ENCODE measurements at places on chromosomes 11 and 22. TPM values are rescaled to one million over a fixed set of nuclear protein-coding genes. Genes with fewer than 3 reads are reported as not detected.

GRM5 gene
- not detected for total RNA-seq

P2RX6 gene
- 10.0 TPM for total RNA-seq

FAR1 gene
- 45.9 TPM for total RNA-seq

GTF2H1 gene
- 46.7 TPM for total RNA-seq

CBY1 gene
- total RNA-seq = 33.8 TPM

TUBA8 gene
- total RNA-seq = 0.46 TPM

KCNJ11 gene
- not detected for total RNA-seq

TPH1 gene
- 0.15 TPM for total RNA-seq

APOL5 gene
- total RNA-seq = not detected

TRIM49 gene
- not detected for total RNA-seq

MYRF gene
- 1.9 TPM for total RNA-seq

ATG13 gene
- total RNA-seq = 48.0 TPM

MPZL2 gene
- not detected for total RNA-seq

OR10AG1 gene
- not detected for total RNA-seq

PATE4 gene
- not detected for total RNA-seq

DDTL gene
- total RNA-seq = 4.7 TPM

GVQW3 gene
- total RNA-seq = 0.54 TPM

CASP1 gene
- total RNA-seq = 2.3 TPM

NTM gene
- 2.0 TPM for total RNA-seq

CCDC34 gene
- total RNA-seq = 11.6 TPM

BTBD18 gene
- not detected for total RNA-seq

OSBPL5 gene
- 9.9 TPM for total RNA-seq

OPCML gene
- not detected for total RNA-seq

NAALAD2 gene
- total RNA-seq = not detected

RAB38 gene
- not detected for total RNA-seq

BCO2 gene
- total RNA-seq = 1.1 TPM

SLN gene
- not detected for total RNA-seq

NF2 gene
- total RNA-seq = 134 TPM

CECR2 gene
- 0.20 TPM for total RNA-seq

MISFA gene
- not detected for total RNA-seq
